ENCODE measurements at places on chromosomes 5 and 9.

- DNase-seq = no peak
Observed at GRCh38 chr5:81906086-81906485, 65.7 kb upstream of the ATG10 start.

DNA sequence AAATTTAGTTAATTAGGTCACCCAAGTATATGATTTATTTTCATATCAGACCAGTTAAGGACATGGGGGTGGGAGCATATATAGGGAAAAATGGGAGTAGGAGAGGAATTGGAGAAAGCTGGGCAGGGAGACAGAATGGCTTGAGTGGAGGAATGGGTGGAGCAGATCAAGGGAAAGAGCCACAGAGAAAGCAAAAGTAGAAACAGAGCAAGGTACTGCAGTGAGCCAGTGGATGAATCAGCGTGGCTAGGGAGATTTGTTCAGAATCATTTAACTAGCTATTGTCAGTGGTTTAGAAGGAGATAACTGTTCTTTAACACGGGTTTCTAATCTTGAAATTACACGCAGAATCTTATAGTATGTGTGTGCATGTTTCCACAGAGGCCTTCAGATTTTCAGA is 37.4 kb downstream of the SNX24 start:
- no peak for DNase-seq

DNA sequence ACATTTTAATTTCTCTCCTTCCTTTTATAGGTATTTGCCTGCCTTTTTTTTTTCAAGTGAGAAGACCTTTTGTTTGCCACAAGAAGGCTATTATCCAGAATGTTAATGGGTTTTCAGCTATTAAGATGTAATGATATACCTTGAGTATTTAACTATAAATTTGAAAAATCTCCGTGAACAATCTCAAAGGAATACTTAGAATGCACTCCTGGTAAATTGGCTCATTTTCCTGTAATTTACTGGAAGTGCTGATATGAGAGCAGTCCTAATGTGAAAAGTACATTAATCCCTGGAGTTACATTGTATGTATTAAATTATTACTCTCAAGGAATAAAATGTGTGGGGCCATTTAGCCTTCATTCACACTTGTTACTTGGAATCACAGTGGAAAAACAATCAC is 32.4 kb downstream of the AOPEP start:
- no peak for DNase-seq

DNA sequence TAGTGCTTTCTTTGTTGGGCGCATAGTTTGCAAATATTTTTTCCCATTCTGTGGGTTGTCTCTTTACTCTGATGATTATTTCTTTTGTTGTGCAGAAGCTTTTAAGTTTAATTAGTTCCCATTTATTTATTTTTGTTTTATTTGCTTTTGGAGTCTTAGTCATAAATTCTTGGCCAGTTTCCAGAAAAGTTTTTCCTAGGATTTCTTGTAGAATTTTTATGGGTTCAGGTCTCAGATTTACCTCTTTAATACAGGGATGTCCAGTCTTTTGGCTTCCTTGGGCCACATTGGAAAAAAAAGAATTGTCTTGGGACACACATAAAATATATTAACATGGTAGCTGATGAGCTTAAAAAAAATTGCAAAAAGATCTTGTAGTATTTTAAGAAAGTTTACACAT is 122.0 kb downstream of the WDR70 start:
- DNase-seq = no peak

DNA sequence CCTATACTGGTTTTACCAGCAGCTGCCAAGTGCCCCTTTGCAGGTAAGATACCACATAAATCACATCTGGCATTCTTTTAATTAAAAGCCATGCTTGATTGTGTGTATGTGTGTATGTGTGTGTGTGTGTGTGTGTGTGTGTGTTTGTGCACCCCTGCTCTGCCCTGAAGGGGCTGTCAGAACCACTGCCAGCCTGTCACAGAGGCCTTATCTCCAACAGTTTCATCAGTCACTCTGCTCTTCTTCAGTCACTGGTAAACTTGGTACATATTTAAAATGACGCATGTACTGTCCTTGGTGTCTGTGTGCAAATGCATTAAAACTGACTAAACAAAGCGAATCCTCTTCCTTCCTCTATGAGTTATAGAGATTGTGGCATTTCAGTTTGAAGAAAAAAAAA is 19.0 kb upstream of the NR5A1 start:
- no peak for DNase-seq

GRCh38 chr5:76807296-76807695 is 11.5 kb upstream of the F2RL1 start:
- no peak for DNase-seq

DNA sequence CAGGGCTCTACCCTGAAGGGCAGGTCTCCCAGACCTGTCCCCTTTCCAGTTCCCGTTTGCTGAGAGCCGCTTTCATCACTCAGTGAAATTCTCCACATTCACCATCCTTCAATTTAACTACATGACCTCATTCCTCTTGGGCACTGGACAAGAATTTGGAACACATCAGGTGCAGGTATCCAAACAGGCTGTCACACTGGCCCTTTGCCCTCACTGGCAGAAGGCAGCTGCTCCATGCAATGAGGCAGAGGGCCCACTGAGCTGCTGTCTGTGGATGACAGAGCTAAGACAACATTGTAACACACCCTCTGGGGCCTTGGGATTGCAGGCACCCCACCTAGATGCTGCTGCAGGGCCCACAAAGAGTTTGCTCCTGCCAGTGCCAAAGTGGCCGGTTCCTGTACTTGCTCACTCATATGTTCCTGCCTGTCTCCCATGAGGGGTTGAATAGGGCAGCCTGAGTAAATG is 55.1 kb downstream of the ACTL7B start:
- no peak for DNase-seq

GRCh38 chr5:61582205-61582820 is 250.3 kb downstream of the ZSWIM6 start:
- DNase-seq = no peak

DNA sequence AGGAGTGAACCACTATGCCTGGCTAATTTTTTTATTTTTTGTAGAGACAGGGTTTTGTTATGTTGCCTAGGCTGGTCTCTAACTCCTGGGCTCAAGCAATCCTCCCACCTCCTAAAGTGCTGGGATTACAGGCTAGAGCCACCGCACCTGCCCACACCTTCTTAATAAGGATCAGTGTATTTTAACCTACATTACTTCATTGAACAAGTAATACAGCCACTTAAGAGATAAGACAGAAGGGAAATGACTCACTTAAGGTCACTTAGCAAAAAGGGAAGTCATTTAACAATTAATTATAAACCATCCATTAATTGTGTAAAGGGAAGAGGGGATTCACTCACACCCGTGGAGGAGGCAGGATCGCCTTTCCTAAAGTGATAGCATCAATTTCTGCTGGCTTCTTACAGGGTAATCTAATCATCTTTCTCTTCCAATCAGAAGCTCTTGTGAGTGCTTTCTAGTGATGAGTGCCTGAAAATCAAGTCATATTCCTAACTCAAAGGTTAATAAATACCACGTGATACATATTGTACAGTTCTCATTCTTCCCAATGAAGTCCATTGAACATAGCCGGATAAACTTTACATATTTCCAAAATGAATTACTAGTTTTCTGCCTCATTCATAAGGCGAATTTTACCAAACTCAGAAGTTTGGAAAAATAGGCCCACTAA is 3.5 kb downstream of the FBXW11 start:
- DNase-seq = no peak

DNA sequence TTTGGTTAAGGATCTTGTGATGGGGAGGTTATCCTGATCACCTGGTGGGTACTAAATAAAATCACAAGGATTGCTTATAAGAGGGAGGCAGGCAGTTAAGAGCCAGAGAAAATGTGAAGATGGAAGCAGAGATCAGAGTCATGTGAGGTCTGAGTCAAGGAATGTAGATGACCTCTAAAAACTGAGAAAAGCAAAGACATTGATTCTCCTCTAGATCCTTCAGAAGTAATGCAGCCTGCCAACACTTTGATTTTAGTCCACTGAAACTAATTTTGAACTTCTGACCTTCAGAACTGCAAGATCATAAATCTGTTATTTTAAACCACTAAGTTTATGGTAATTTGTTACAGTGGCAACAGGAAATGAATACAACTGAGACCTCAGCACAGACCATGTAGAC is 499.0 kb downstream of the GADD45G start:
- DNase-seq = no peak

GRCh38 chr9:35652829-35653209 is 2.1 kb upstream of the SIT1 start:
- DNase-seq = no peak

DNA sequence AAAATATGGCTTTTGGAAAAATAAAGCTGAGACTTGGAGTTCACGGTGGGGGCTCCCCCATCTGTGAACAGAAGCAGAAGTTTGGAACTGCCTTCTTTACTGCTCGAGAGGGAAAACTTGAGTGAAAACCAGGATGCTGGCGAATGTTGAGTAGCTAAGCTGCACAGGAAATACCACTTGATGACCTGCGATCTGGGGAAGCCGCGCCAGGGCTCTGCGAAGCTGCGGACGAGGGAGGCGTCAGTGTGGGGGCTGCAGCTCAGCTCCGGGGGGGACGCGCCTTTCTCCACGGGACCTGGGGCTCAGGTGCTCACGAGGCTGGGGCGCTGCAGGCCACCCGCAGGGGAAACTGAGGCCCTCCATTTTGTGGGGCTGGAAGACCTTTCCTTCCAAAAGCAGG is 62.3 kb downstream of the TENT4A start:
- DNase-seq = no peak
